Activated CD8-positive, alpha-beta memory T cell treated with anti-CD3 and anti-CD28 coated beads, Interleukin-2, amount 50 U/mL, for 48 hours (primary cell): ENCODE measurements at places on chromosomes 16 and 17.

GRCh38 chr16:73166441-73166851 lies 118.5 kb upstream of the ZFHX3 start:
- DNase-seq: no peak

DNA sequence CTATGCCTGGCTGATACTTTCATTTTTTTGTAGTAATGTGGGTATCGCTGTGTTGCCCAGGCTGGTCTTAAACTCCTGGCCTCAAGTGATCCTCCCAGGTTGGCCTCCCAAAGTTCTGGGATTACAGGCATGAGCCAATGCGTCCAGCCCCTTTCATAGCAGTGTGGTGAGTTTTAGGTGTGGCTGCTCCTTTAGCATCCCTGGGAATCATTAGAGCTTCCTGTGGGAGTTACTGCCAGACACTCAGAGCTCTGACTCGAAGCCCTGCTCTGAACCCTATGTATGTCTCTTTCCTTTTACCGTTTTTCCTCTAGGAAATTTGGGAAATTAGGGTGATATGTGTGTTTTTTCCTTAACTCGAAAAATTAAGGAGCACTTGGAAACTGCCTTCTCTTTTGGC lies 44.5 kb downstream of the NDE1 start:
- DNase-seq: no peak

- DNase-seq: no peak
Measured at GRCh38 chr16:84610376-84610775, 7.5 kb downstream of the COTL1 start.

DNA sequence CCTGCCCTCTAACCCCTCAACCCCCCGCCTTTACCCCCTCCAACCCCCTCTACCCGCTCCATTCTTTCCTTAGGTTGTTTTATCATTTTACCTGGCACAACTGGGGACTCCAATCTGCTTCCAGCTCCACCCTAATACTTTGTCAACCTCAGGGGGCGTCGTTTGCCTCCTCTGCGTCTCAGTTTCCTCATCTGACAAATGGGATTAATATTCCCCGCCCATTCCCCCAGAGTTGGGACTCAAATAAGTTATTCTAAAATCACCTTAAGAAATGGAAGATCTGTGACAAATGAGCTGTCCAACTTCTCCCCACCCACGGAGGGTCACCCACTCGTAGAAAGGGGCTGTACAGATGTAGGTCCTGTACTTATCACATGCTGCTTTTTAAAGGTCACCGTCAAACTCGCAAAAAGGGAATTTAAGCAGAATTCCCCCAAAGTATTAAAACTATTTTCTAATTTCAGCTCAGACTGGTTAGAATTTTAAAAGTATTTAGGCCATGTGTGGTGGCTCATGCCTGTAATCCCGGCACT lies 40.6 kb upstream of the CPNE2 start:
- DNase-seq: no peak

DNA sequence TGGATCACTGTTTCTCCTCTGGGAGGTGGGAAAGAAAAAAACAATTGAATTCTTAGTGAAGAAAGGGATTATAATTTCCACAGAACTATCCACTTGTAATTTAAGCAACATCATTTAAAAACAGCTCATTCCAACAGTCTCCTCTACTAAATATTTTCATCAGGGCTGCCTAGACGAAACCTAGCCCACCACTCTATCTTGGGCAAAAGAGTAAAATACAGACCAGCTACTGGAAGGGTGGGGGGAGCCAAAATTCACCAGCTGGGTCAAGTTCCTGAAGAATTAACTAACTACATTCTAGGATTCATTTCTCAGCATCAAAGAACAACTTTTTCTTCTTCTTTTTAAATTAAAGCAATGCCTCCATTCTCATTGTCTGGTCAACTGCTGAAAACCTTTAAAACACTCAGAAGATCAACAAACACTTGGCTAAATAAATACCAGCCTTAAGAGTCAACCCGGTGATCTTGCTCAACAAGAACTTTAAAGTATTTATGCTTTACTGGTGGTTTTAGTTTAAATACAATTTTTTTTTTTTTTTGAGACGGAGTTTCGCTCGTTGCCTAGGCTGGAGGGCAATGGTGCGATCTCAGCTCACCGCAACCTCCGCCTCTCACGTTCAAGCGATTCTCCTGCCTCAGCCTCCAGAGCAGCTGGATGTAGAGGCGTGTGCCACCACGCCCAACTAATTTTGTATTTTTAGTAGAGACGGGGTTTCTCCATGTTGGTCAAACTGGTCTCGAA lies 25.2 kb downstream of the KANSL1 start:
- DNase-seq: no peak
